ENCODE measurements at places on chromosomes 5 and 9.
A peak's percentile ranks its signal among the peaks of the same experiment; 100 is the strongest.

DNA sequence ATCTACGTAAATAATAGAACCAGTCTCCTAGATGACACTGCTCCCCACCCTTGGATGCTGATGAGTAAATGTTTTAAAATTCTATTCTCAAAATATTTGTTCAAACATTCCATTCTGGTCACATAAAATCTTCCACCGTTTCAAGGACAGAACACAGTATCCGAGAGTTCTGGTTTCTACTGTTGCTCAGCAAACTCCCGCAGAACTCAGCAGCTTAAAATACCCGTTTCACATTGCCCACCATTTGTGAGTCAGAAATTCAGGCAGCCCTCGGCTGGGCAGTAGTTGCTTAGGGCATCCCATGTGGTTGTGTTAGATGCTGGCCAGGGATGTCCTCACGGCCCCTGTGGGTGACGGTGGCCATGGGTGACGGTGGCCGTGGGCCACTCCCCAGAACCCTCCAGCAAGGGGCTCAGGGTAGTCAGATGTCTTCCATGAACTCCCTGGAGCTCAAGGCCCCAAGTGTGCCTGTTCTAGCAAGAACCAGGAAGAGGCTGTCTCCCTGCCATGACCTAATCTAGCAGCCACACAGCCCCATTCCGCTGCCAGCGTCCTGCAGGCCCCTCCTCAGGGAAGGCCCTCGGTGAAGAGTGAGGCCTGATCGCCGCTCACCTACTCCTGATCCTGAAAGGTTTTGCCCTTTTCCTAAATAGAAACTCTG is 17.4 kb downstream of the MGAT1 start:
- DNase-seq = no peak

DNA sequence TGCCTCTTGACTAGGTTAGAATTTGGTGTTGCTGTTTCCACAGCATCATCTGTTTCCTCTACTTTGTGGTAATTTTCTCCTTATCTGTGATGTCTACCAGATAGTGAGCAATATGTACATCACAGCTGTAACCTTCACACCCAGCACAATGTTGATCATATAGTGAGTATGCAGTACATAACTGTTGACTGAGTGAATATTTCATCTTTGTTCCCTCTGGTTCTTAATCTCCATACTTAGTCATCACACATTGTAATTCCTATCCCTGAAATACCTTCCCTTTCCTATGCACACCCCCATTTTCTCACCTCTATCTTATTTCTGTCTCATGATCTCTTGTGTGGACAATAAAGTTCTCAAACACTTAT is 115.9 kb downstream of the KIF4B start:
- DNase-seq = no peak

DNA sequence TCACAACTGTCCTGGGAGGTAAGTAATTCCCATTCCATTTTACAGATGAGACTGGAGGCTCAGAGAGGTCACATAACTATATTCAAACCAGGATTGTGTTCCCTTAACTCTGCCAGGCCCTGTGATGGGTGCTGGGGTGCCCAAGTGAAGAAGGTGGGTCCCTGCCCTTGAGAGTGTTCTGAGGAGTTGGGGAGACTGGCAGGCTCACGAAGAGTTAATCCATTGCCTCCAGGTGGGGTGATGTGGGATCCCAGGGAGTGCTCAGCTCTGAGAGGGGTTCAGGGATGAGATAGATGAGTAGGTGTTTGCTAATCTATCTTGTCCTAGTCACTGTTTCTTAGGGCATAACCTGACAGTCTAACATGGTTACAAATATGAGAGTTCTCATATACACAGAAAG is 36.7 kb downstream of the GSN start:
- no peak for DNase-seq

DNA sequence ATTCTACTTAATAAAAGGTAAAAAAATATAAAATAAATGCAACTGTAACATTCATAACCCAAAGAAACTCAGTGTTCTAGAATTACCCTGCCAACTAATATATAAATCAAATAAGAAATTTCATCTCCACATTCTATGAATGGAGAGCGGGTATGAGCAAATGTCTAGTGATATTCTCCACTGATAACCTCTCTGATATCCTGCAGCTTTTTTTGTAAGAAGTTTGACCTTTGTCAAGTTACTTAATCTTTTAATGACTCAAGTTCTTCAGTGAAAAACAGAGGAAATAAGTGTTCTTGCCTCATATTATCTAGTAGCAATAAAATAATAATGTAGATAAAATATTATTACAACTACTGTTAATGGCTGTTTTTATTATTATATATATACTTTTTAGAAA is 1275.6 kb upstream of the CDH9 start:
- DNase-seq = no peak

- DNase-seq = peak; percentile 66
These were observed 920 bp downstream of the LPCAT1 start for GRCh38 chr5:1522601-1523479.

DNA sequence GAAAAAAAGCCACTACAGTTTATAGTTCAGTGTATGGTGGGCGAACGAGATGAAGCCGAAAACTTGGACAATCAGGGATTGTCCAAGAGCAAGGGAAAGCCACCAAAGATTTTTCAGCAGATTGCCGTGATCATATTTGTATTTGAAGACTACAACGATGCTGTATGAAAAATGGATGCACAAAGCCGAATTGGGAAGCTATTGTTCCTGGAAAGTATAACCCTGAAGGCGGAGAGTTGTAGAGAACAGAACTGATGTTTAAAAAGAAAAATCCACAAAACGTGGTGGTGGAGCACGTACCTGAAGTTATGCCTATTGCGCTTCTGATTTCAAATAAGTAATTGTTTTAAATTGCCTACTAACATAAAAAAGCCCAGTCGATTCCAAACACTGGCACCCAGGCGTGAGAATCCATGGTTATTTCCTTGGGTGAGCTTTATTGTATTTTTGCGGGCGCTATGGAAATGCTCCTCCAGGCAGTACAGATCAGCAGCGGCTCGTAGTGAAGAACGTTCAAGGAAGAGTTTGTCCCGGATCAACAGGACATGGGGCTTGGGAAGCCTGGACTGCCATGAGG is 772 bp upstream of the TARS1 start:
- no peak for DNase-seq

DNA sequence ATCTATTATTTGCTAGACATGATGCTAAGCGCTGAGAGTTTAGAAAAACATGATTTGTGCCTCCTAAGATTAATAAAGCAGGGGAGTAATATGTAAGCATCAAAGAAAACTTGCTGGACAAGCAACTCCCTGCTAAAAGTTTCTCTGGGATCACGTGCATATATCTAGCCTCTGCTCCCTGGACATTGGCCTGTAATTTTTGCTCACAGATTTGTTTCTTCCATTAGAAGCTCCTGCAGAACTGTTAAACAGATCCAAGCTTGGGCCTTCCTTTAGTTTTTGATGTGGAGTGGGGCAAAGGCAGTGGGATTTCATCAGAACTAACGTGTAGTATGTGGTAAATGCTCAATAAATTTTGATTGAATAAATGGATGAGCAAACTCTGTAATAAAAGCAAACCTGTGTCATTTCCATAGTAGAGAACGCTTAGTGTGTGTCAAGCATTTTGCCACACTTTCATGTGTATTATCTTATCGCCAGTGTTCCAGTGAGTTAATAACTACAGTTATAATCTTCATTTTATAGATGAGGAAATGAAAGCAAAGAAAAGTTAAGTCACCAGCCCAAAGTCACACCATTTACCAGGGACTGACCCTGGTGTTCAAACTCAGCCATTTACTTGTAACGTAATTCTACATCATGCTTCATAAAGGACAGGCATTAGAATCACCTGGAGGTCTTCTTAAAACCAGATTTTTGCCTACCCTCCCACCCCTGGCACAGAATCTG is 100.3 kb downstream of the PCSK5 start:
- DNase-seq = no peak

DNA sequence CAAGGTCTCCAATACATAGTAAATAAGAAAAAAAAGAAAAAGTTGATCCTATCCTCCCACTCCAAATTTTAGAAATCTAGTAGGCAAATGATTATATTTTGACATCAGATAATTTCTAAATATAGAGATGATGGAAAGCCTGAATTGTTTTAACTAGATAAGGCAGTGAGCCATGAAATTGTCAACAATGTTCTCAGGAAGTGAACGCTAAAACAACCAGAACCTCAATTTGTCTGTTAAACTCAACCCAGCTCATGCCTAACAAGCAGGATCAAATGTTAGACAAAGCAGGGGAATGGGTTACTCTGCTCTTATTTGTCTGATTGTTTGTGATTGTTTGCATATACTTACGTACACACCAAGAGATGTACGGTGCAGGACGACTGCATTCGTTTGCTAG is 49.2 kb downstream of the ESM1 start:
- DNase-seq = peak; percentile 74

GRCh38 chr5:172845154-172845553 is 11.1 kb downstream of the ERGIC1 start:
- no peak for DNase-seq

GRCh38 chr9:72193478-72193881 is 44.2 kb downstream of the GDA start:
- DNase-seq = no peak

- no peak for DNase-seq
These were observed 65.9 kb downstream of the ZSWIM6 start for GRCh38 chr5:61397937-61398336.

- no peak for DNase-seq
These were observed 18.0 kb upstream of the FBP2 start for GRCh38 chr9:94611638-94612068.

DNA sequence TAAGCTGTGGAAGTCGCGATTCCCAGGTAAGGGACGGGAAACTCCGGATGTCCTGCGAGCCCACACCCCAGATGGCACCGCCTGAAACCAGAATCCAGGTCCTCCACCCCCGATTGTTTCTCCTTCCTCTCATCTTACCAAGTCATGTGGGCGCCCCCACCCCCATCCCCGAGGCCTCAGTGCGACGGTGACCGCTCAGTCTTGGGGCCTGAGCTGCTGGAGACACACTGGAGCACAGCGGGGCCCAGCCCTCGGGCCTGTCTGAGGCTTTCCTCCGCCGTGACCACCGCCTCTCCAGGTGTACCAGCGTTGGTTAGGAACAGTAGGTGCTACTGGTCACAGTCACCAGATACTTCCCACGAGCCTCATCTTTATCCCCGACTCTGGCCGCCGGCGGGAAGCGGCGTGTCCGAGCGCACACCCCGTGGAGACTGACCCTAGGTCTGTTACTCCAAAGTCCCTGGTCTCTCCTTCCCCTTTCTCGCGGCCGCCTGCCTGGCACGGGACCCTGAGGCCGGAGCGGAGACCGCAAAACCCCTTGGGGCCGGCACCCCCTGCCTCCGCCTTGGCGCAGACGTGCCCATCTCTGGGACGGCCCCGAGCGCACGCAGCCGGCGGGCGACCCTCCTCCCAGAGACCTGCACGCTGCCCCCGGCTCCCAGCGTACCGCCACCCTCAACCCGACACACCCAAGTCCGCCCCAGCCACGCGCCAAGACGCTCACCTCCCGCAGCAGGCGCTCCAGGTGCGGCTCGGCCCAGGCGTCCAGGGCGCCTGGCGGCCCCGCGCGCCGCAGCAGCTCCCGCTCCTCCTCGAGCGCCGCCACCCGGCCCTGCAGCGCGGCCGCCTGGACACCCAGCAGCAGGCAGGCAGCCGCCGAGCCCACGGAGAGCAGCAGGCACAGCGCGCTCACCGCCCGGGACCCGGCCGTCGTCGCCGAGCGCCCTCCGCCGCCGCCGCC is 733 bp downstream of the COL23A1 start:
- no peak for DNase-seq

DNA sequence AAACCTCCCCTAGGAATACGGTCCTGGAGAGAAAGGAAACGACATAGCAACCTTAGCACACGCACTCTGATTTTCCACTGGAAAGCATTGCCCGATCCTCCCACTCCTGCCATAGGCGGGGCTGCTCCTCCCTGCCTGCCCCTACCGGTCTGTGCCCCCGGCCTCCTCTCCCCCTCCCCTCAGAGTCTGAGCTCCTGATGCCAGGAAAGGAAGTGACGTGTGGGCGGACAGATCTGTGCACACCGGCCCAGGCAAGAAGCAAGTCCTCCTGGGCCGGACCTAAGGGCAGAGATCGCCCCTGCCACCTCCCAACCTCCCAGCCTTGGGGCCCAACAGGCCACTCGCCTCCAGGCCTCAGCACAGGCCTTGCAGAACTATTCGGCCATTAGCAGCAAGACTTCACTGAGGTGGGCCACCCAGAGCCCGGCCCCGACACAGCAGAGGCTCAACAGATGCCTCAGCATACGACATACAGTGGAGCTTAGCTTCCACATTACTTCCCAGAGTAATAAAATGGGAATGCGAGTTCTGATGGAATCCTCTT is 7.2 kb downstream of the NINJ1 start:
- no peak for DNase-seq

DNA sequence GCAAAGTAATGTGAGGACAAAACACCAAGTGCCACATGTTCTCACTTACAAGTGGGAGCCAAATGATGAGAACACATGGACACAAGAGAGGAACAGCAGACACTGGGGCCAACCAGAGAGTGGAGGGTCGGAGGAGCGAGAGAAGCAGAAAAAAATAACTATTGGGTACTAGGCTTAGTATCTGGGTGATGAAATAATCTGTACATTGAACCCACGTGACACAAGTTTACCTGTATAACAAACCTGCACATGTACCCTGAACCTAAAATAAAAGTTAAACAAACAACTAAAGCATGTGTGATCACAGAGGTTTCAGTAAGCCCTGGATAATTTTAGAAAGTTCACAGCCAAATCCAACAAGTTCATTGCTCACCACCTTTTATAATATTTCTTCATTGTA is 160.1 kb downstream of the TENT4A start:
- peak; percentile 75 for DNase-seq

- no peak for DNase-seq
These were observed 122.0 kb downstream of the PRDM9 start for GRCh38 chr5:23629396-23629795.

GRCh38 chr5:122322801-122323548 is 10.9 kb downstream of the SNCAIP start:
- peak; percentile 6 for DNase-seq

- DNase-seq = no peak
These were observed 196.7 kb downstream of the MPDZ start for GRCh38 chr9:13082796-13083195.
